GM13976 (cell line): ENCODE measurements at places on chromosomes 5 and 9.
A peak's percentile ranks its signal among the peaks of the same experiment; 100 is the strongest.

- no peak for DNase-seq
Measured at GRCh38 chr5:72525816-72526215, 18.6 kb upstream of the ZNF366 start.

DNA sequence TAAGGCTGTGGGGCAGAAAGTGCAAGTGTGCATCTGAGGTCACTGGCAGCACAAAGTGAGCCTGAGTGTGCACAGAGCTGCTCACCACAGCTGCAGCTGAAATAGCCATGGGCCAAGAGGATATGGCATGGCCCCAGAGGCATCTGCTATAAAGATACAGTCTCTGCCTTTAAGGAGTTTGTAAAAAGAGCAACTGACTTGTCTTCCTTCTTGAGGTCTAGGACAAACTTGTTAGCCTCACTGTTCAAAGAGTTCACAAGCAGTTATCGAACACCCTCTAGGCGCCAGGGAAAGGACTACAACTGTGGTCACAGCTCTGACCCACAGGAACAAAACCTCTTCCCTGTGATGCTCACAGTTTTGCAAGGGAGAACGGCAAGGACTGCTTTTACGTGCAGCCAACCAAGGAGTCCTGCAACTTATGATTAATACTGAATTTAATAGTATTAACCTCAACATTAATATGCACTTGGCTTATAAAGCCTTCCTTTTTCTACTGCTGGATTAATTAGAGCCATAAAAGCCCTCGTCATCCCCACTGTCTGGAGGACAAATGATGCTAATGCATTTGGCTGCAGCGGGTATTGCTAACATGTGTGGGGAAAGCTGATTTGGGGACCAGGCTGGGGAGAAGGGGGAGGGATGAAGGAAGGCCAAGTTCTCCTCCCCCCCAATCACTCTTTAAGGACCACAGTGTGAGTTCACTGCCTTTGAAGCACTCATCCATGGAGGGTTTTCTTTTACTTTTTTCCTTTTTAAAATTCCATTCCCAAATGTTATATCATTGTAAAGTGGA, 189.8 kb upstream of the TRIM32 start:
- DNase-seq, result no peak

GRCh38 chr5:139633295-139634027, 14.7 kb upstream of the CXXC5 start:
- DNase-seq, result peak; percentile 75

DNA sequence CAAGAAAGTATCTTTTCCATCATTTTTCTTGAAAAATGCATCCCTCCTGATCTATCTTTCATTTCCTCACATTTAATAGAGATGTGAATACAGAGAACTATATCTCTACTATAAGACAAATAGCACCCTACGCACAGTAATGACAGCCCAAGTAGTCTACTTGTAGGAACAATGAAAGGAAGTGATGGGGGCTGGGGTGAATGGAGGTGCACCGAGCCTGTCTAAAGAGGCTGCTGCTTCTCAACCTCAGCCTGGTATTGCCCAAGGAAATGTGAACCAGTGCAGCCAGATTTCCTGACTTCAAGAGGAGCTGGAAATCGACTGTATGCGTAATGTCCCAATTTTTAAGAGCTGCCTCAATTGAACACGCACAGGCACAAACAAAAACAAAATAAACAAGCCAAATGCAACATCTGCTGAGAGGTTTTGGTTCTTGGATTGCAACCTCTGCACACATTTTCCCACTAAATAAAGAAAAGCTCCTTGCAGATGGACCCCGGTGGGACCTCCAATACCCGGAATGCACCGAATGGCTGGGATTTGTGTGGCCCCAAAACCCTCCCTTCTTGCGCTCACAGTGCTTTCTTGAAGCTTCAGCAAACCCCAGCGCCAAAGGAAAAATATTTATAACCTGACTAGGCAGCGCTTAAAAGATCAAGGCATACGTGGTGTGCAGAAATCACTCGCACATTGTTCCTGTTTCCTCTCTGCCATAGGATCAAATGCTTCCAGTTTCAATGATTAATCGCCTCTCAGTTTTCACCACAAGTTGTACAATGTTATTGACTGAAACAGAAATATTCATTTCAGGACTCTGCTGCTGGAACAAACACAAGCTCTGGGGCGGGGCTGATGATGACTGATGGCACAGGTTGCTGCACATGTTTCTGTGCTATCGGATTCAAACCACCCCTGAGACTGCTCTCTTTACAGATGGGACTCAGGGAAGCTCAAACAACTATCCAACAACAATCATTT, 68.3 kb downstream of the KCNIP1 start:
- DNase-seq, result peak; percentile 37

GRCh38 chr5:66701244-66701643, 105.1 kb downstream of the MAST4 start:
- peak; percentile 23 for DNase-seq

DNA sequence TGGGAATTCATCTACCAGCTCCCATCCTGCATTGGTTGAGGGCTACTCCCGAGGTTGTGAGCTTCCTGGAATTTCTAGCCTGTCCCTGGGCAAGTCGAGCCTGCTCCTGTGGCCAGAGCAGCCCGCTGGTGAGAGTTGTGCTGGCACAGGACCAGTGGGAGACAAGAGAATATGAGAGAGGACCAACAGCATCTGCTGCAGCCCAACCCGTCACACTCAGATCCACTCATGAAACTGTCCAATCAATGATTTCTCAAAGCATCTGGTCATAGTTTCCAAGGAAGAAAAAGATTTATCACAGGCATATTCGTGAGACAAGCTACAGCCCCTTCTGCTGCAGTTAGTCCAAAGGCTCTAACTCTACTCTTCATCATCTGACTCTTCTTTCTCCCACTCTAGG, 64.4 kb upstream of the RAI14 start:
- no peak for DNase-seq

- no peak for DNase-seq
Measured at GRCh38 chr5:6389946-6390530, 11.7 kb upstream of the MED10 start.

GRCh38 chr5:14174230-14174636, 31.1 kb downstream of the TRIO start:
- no peak for DNase-seq

GRCh38 chr9:116095403-116095802, 58.2 kb upstream of the PAPPA start:
- no peak for DNase-seq

- peak; percentile 51 for DNase-seq
Measured at GRCh38 chr9:99822109-99822805, 572 bp downstream of the NR4A3 start.

DNA sequence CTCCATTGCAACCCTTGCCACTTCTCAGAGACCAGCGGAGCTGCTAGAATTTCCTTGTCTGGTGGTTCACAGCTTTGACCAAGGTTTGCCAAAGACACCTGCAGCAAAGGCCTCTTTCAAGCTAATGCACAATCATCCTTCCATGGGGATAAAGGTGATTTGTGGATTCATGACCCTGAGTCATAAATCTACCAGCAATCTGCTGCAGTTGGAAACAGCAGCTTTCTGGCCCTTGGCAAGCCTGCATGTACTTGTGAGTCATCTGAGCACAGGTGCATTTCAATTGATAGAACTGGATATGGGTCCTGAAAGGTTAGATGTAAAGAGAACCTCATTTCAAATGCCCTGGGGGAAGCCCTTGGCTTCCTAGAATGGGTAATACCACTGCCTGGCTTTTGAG, 21.6 kb upstream of the TCF7 start:
- DNase-seq, result no peak

- no peak for DNase-seq
Measured at GRCh38 chr5:65482296-65482735, 596 bp upstream of the ADAMTS6 start.

GRCh38 chr5:9094582-9094981, 451.3 kb downstream of the SEMA5A start:
- no peak for DNase-seq

GRCh38 chr5:15558240-15558639, 58.3 kb downstream of the FBXL7 start:
- DNase-seq, result no peak

DNA sequence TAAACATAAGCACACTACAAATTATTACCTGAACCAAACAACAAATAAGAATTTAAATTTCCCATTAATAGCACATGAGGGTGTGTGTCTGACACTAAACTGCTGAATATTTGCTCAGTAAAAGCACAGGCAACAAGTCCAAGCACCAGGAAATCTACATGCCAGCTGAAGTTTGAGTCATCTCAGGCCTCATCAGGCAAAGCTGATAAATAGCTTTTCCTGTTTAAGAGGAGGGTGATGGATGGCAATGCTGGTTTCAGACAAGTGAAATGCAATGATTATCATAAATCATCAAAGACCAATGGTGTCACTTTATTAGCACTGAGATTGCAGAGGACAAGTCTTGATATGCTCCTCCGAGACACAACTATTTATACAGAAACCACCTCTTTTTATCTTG, 1668.0 kb upstream of the C9orf72 start:
- no peak for DNase-seq

DNA sequence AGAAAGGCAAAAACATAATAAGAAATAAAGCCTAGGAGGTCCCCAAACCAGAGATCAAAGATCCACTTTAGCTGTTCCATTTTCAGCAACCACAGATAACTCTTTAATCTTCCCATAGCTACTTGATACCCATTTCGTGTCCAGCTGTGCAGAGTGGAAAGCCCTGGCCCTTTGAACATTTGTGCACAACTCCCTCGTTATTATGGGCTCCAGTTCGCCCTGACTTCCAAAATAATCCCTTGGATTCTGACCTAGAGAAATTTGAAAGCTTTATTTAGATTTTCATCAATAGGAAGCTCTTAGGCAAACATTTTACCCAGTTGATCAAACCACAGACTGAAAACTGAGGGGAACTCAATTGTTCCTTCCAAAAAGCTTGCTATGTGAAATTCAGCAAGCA, 4.8 kb downstream of the MYOT start:
- no peak for DNase-seq

- no peak for DNase-seq
Measured at GRCh38 chr5:146632620-146633322, 116.8 kb upstream of the GPR151 start.

DNA sequence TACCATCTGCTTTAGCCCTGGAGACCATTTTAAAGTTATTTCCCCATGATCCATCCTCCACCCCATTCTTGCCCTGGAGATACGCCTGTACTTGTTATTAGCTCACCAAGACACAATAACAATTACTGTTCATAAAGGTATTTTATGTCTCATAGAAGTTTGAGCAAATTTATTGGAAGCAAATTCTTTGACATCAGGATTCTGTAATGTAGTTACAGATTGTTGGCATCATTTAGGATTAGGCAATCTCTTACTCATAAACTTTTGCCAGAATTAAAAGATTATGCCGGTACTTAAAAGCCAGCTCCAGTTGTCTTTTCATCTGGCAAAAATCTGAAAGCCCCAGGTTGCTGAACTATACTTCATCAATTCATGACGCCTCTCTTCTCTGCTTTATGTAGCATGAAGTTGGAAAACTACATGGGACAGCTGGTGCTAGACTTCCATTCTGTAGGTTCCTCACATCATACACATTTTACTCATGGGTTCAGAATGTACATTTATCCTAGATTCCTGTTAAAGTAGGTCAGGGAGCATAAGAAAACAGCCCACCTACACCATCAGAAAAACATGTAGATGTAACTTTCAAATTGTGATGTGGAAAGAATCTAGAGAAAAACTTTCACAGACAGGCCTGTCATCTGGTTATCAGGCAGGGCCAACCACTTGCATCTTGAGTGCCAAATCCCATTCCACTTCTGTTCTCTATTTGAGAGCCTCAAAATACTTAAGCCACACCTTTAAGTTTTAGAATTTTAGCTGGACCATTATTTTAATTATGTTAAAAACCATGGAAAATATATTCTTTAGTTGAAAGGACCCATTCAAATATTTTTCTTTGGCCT, 14.0 kb downstream of the ATP10B start:
- no peak for DNase-seq

DNA sequence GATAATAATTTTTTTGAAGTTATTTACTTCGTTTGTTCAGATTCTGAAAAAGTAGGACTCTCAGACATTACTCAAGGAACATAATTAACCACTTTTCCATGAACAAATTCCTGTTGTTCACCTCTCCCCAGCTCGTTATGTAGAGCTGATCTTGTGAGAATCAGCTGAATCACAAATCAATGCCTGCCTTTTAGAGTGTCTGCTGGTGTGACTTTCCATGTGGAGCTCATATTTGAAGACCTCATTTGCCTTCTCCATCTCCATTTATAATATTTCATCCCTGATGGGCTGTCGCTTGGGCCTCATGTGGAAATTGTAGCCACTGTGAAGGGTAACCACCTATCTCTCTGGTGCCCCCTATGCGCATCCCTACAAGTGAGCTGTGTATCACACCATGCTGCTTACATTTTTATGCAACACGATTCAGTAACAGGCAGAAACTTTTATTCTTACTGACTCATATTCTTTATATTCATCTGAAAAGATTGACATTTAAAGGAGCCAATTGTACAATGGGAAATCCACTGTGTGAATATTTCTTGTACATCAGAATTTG, 111.3 kb downstream of the STK32A start:
- DNase-seq, result no peak

DNA sequence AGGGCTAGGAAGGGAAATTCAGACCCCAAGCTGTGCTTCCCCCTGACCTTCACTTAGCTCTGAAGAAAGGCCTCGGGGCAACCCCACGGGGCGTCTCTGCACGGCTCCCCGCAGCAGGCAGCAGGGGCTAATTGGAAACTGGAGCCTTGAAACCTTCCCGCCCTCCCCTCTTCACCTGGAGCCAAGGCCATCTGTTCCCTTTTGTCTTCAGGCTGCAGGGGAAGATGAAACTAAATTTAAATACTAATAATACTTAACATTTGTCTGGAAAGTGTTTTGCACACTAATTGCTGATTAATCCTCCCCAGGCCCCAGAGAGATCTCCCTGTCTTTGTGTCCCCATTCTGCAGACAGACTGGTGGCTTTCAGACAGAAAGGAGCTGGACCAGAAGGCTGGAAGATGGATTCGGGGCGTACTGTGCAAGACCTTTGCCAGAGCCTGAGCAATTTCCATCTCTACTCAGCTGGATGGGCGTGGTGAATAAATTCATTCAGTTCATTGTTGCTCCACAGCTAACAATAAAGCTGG, 34.1 kb upstream of the CPLX2 start:
- no peak for DNase-seq

DNA sequence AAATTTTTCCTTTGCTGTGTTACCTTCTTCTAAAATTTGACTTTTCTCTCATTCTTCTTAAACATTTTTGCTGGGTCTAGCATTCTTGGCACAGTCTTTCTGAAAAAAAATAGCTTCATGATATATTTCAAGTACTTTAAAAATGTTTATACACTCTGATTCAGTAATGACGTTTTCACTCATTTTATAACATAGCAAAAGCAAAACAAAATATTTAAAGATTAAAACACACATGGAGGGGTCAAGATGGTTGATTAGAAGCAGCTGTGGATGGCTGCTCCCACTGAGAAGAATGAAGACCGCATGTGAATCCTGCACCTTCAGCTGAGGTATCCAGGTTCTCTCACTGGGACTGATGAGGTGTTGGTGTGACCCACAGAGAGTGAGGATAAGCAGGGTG, 188.2 kb downstream of the SGCD start:
- no peak for DNase-seq

DNA sequence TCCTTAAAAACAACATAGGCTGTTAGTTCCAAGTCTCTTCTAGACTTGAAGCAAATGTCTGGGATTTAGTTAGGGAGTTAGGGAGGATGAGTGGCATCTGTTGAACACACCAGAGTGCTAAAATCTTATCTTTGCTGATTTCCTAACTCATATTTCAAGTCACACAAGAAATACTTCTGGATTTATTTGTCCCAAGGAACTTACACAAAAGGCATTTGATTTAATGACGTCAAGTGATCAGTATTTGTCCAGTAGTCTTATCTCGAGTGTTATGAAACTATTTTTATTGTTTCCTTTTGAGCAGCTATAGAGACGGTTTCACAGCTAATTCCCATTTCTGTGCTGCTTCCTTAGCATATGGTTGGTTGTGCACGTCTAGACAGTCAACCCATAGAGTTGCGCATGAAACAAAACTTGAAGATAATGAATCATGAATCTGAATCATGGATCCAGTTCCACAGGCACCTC, 140.5 kb upstream of the TUT7 start:
- DNase-seq, result no peak
